ENCODE measurements at places on chromosomes 12 and 14.

DNA sequence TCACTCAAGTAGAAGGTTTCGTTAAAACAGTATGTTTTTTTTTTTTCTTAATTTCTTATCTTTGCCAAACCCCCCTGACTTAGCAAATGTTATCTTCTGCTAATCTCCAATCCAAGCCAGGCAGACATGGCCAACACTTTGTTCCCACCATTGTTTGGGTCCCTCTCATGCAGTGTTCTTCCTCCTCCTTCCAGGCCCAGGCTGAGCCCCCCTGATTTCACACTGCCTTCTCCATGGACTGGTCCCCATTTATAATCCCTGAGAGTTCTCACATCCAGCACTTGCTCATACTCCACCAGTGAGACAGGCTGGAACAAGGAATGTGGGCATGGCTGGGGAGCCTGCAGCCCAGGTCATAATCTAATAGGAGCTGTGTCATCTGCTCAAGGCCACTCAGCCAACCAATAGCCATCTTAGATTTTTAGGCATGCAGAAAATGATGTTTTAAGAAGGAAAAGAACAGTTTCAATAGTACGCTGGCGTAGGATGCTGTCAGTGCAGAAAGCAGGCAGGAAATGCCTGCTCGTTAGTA lies 238.4 kb upstream of the CCDC196 start:
- DNase-seq = no peak

- DNase-seq = no peak
Measured at GRCh38 chr14:24254630-24255392, 8.2 kb downstream of the TGM1 start.

DNA sequence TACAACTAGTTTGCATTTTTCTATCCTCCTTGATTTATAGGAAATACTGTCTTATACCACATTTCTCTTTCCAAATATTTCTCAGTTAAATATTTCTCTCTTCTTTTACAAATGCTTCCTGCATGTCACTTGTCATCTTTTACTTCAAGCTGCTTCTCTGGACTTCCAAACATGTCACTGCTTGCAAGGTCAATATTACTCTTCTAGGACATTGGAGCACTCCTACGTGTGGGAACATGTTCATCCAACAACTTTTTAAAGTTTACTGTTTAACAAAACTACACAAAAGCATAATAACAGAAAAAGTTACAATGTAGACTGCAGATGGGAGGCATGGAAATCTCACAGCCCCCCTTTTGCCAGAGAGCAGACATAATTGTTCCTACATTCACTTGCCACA lies 28.5 kb upstream of the CNTN1 start:
- DNase-seq = no peak

- no peak for DNase-seq
Measured at GRCh38 chr12:114751712-114752111, 67.7 kb upstream of the TBX3 start.

GRCh38 chr12:88142610-88142991 lies 494 bp downstream of the TMTC3 start:
- peak; percentile 60 for DNase-seq

DNA sequence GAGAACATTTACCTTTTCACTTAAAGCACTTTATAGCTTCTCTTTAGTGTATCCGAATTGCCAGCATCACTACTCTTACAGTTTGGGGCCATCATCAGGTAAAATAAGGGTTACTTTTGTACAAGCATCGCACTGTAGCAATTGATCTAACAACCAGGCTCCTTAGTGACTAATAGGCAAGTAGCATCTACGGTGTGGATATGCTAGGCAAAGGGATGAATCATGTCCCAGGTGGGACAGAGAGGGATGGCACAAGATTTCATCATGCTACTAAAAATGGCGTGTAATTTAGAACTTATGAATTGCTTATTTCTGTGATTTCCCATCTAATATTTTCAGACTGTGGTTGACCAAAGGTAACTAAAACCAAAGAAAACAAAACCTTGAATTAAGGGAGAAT lies 582.3 kb downstream of the KCNH5 start:
- DNase-seq = no peak

- peak; percentile 44 for DNase-seq
Measured at GRCh38 chr12:124509676-124510300, 57.6 kb downstream of the NCOR2 start.

DNA sequence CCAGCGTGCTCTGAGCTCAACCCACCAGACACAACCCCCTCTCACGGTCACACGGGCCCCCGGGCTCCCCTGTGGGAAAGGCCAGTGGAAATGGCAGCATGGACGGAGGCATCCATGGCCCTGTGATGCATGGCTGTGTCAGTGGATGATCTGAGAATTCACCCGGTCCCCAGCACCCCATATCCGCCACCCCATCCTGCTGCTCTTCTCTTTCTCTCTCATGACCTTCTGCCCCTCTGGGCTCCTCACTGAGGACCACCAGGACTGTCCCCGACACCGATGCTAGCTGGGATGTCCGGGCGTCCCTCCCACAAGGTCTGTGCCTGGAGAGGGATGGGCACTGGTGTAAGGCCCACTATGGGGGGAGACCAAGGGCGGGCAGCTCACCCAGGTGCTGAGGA lies 282.2 kb downstream of the ADGRD1 start:
- no peak for DNase-seq

DNA sequence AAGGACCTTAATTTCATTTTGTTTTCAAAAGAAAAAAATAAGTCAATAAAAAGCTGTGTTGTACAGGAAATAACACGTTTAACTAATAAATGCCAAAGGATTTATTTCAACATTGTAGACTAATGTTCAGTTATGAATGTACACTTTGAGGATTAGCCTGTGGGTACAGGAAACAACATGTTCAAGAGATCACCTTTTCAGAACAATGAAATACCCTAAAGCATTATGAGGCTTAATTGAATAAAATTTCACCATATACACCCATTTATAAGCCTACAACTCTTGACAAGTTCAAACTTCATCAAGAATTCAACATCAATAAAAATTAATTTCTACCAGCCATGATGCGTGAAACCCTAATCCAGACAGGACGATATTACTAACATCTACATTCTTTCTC lies 56.6 kb upstream of the SLC6A15 start:
- DNase-seq = no peak

DNA sequence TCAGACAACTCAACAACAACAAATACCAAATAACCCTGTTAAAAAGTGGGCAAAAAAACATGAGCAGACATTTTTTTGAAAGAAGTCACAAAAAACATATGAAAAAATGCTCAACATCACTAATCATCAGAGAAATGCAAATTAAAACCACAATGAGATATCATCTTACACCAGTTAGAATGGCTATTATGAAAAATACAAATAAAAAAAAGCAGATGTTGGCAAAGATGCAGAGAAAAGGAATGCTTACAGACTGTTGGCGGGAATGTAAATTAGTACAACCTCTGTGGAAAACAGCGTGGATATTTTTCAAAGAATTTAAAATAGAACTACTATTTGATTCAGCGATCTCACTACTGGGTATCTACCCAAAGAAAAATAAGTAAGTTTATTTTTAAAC lies 114.0 kb downstream of the SLC38A4 start:
- DNase-seq = no peak

DNA sequence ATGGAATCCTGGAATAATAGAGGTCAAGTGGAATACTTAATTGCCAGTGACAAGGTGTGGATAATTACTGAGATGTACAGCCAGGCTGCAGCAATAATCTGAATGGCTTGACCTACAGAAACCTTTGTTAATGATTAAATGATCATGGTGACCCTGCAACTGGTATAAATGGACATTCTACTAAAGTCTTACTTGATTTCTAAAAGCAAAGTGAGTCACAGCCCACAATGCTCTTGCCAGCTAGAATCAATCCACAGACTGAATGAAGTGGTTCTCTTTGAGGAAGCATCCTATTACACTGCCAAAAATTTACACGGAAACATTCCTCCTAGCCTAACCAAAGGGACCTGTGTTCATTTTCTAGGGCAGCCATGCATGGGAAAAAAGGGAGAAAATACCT lies 518.5 kb downstream of the SOX5 start:
- DNase-seq = no peak

DNA sequence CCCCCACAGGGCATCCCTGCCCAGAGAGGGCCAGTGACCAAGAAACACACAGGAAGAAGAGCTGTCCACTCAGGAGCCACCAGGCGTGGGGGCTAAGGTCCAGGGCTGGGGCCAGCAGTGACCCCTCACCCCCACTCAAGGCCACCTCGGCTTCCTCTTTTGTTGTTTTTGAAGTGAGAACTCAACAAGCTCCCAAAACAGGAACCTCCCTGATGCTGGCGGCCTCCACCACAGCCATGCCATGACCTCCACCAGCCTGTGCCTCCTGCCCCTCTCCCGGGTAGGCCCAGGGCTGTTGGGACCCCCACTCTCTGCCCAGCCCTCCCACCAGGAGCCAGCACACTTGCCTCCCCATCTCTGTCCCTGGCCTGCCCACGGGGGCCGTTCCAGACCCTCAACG lies 7.8 kb downstream of the AKT1 start:
- no peak for DNase-seq

DNA sequence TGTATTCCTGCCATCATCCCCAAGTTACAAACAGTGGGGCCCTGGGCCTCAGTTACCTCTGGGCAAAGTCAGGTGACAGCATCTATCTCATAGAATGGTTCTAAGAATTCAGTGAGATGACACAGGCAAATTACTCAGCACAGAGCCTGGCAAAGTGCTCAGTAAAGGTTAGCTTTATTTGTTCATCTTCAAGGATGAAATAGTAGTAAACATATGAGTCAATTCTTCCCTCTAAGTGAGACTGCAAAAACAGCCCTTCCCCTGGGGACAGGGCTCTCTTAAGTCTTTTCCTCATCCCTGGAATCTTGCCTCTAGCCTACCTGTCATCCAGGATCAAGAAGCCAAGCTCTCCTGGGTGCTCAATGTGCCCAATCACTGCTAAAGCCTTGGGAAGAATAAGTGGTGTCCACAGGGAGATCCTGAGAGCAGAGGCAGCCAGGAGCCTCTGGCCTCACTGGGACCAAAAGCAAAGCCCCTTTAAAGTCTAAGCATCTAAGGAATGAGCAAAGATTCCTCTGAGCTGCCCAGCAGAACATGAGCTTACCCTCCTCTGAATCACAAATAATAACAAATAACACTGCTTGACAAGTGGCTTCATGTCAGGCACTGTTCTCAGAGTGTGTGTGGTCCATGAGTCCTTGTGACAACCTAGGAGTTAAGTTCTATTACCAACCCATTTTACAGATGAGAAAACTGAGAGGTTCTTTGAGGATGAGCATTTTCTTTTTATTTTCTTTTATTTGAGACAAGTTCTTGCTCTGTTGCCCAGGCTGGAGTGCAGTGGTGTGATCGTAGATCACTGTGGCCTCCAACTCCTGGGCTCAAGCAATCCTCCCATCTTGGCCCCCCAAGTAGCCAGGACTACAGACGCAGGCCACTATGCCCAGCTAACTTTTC lies 12.1 kb downstream of the NUAK1 start:
- no peak for DNase-seq

DNA sequence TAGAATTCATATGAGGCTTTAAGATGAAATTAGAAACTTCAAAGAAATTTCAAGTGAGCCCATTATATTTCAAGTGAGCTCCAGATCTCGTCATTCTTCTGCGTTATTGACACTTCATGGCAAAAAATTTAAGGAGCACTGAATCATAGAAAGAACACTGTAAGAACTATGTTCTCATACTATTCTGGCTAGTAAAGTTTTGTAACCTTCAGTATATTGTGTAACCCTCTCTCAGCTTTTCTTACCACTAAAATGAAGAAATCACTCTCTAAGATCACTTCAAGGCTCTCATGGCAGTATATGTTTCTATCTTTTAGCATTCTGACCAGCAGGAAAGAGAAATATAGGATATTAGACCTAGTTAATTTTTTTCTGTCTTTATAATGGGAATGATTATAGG lies 6.3 kb downstream of the GPHN start:
- DNase-seq = no peak

GRCh38 chr14:34034447-34035176 lies 83.7 kb upstream of the EGLN3 start:
- peak; percentile 13 for DNase-seq

GRCh38 chr12:115438314-115438713 lies 754.3 kb upstream of the TBX3 start:
- DNase-seq = no peak

GRCh38 chr12:11718768-11719253 lies 69.3 kb downstream of the ETV6 start:
- DNase-seq = no peak

DNA sequence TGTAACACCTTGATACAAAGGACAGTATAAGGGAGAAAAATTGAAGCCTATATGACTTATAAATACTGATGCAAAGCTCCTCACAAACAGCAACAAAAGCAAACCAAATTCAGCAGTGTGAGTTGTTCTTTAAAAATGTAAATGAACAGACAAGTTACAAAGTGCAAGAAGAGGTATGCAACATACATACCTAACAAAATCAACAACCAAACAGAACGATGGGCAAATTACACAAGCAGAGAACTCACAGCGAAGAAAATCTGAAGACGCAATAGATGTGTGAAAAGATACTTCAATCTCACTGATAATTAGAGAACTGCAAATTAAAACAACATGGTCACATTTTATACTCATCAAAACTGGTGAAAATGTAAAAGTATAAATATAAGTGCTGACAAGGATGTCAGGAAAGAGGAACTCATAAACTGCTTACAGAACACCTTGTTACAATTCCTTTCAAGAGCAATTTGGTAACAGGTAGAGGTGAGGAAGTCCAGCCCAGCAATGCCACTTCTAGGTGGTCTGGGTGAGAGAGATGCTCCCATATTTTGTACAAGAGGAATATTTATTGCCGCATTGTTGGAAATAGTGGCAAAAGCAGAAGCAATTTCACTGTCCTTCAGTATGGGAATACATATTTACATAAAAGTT lies 47.3 kb downstream of the CORO1C start:
- DNase-seq = no peak

DNA sequence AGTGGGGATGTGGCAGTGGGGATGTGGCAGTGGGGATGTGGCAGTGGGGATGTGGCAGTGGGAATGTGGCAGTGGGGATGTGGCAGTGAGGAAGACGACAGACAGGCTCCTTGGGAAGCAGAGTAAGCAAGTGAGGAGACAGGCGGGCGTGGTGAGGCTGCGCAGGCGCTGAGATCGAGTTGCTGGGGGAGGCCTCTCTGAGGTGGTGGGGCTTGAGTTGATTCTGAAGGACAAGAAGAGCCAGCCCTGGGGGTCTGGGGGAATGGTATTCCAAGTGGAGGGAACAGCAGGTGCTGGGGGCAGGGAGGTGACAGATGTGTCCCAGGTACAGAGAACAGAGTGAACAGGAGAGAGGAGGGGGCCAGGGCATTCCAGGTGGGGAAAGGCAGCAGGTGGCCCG lies 33.8 kb upstream of the TSPAN9 start:
- no peak for DNase-seq

DNA sequence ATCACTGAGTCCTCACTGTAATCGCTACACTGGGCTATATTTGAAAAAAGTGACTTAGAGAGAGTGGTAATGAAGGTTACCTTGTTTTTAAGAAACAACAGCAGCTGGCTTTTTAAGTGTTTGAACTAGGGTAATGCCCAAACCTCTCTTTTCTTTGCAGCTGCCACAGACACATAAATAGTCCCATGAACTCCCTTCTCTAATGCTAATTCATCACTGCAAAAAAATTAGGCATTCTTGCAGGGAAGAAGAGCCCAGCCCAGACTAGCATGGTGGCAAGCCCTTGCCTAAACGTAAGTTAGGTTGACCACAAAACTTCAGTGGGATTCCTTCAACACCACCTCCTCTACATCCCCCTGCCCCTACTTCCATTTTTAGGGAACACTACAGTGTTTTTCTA lies 17.9 kb upstream of the MED6 start:
- no peak for DNase-seq

- DNase-seq = no peak
Measured at GRCh38 chr12:701896-702539, 38.8 kb upstream of the NINJ2 start.
